ENCODE measurements at places on chromosomes 13 and 19.

DNA sequence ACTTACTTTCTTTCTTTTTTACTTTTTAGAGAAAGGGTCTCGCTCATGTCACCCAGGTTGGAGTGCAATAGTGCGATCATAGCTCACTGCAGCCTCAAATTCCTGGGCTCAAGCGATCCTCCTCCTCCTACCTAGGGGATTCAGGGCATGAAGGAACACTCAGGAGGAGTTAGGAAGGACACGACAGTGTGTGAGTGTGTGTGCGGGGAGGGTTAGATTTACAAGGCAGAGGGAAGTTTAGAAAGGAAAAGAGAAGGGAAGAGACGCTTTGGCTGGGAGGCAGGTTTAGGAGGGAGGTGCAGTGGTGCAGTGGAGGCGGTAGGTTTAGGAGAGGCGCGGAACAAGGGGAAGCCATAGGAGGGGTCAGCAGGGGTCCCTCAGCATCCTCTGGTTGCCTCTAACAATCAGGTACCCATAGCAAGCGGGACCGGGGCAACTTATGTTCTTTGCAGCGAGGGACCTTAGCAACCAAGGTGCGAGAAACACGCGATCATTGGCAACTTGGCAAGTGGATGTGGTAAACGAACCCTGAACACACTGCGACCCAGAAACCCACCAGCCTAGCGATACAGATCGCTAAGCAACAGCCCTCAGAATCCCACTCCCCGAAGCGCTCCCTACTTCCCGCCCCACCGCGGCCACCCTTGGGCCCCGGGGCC lies 501 bp downstream of the SIRT2 start:
- DNase-seq, result no peak

DNA sequence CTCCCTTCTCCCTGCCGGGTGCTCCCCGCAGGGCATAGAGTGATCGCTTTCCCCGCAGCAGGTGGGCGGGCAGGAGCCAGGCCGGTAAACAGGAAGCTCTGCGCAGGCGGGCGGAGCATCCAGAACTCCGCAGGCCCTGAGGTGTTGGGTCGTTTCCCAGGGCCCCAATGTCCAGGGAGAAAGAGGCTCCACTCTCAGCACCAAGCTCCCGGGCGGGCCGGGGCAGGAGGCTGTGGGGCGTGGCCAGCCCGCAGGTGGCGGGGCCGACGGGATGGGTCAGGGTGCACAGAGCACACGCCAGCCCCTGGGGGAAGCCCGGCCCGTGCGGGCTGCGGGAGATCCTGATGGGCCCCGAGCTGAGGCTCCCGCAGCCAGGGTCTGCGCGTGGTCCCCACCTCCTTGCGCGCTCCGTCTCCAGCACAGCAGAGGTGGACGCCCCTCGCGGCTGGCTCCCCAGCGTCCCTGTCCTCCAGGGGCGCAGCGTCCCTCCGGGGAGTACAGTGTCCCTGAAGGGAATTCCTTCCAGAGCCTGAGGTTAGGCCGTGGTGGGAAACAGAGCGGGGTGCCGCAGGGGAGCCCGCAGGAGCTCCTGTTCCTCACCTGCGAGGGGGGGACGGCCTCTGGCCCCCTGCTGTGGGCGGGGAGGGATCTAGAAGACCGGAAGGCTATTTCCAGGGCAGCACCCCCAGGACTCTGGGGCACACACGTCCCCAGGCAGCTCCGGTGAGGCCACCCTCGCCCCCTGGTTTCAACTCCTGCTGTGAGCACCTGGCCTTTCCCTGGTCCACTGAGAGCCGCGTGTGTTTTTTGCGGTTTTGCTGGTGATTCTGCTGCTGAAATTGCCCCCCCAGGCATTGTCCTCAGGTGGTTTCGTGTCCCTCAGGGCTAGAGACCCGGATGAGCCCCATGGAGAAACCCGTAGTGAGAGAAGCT lies 12.2 kb downstream of the PIP5K1C start:
- no peak for DNase-seq

DNA sequence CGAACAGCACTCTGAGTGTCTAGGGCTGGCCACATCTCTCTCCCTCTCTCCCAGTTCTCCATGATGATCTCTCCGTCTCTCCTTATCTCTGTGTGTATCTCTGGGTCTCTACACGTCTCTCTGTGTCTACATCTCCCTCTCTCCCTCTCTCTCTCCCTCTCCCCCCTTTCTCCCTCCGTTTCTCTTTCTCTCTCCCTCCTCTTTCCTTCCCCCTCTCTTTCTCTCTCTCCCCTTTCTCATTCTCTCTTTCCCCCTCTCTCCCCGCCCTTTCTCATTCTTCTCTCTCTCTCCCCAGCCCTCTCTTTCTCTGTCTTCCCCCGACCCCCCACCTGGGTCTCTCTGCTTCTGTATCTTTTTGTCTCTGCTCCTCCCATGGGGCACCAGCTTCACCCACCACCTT lies 21.3 kb upstream of the TNFAIP8L1 start:
- no peak for DNase-seq

- no peak for DNase-seq
These were observed 46.2 kb downstream of the LMO7 start for GRCh38 chr13:75682326-75682725.

DNA sequence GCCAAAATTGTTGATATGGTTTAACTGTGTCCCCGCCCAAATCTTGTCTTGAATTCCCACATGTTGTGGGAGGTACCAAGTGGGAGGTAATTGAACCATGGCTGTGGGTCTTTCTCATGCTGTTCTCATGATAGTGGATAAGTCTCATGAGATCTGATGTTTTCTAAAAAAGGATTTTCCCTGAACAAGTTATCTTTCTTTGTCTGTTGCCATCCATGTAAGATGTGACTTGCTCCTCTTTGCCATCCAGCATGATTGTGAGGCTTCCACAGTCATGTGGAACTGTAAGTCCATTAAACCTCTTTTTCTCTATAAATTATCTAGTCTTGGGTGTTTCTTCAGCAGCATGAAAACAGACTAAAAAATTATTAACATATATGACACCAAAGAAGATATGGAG lies 986.7 kb upstream of the MIR17HG start:
- DNase-seq, result no peak

DNA sequence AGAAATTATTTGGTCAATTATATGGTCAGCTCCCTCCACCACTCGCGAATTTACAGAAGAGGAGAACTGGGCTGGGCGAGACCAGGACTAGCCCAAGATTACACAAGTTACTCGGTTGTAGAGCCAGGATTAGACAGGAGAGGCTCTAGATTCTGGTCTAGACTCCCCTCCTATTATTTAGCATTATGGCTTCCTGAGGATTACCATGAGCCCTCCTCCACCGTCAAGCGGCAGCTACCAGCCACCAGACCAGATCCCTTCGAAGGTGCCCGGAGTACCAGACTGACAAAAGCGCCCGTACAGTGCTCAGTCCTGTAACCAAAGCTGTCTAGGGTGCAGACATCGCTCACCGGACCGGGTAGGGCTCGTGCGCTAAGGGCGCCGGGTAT lies 497 bp upstream of the MLNR start:
- no peak for DNase-seq

DNA sequence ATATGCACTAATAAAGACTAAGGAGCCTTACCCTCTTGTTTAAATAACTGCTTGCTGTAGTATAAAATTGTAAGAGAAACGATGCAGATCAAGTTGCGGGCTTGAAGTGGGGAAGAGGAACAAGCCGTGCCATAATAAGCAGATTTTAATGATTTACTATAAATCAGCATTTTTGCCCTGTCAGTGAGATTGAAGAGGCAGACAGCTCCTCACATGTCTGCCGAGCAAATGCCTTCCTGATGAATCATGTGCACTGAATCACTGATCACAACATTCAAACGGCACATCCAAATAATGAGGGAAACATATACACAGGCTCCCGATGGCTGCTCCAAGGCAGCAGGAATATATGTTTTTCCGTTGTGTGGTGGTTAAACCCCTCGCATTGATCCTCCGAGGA lies 282.9 kb downstream of the TSHZ3 start:
- peak; percentile 31 for DNase-seq

- DNase-seq, result no peak
These were observed 1.1 kb downstream of the SYT3 start for GRCh38 chr19:50638600-50638999.

GRCh38 chr19:49272204-49272603 lies 52.8 kb downstream of the SLC6A16 start:
- DNase-seq, result peak; percentile 95

DNA sequence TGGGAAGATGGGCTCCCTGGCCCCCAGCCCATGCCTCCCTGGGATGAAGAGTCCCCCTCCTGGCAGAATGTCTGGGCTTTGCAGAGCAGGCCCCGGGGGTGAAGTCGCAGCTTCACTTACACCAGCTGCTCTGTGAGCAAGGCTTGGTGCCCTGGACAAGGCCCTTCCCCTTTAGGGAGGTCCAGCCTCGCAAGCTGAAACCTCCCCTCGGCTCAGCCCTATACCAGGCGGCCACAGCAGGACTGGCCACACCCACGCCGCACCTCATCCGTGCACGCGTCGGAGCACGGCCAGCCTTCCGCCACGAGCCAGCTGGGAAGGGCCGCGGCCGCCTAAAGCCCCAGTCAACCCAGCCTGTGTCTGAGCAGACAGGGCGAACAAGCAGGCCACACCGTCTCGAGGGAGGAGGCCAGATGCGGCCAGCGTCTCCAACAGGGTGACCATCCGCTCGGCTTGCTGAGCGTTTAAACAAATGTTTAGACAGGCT lies 83.2 kb upstream of the MCF2L start:
- peak; percentile 58 for DNase-seq

GRCh38 chr13:106998664-106999063 lies 430.7 kb upstream of the ARGLU1 start:
- DNase-seq, result no peak

GRCh38 chr13:25345576-25345975 lies 26.2 kb upstream of the ATP8A2 start:
- DNase-seq, result no peak

DNA sequence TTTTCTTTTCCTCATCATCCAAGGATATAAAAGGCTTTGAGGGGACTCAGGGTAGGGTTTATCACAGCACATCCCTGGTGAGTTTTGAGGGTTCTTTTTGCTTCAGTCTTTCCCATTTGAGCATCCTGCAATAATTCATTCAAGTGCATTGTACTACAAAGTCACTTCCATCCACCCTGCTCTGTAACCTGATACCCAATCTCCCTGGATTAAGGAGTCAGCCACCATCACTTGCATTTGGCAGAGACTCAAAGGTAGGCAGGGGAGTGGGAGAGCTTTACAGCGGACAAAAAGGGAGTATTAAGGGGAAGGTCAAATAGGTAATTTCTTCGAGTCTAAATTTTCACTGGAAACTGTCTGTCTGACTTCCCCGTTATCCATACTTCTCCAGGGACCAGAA lies 216.1 kb upstream of the TMTC4 start:
- DNase-seq, result no peak

DNA sequence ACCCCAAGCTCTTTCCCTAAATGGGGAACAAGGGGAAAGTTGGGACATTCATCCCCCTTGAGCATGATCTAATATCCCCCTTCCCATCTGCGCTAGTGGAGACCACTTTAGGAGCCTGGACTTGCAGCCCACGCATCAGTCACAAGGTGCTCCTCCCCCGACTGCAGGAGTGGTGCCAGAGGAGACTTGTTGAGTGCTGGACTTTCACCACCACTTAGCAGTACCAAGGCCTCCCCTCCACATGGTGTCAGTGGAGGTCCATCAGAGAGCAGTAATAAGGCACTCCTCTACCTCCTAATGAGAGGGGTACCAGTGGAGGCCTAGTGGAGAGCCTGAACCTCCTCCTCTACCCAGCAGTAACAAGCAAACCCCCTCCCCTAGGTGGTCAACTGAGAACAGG lies 22.5 kb downstream of the CAB39L start:
- no peak for DNase-seq

GRCh38 chr19:16661480-16662034 lies 618 bp downstream of the TMEM38A start:
- DNase-seq, result no peak

GRCh38 chr13:100962585-100962984 lies 288.0 kb upstream of the TMTC4 start:
- DNase-seq, result no peak

DNA sequence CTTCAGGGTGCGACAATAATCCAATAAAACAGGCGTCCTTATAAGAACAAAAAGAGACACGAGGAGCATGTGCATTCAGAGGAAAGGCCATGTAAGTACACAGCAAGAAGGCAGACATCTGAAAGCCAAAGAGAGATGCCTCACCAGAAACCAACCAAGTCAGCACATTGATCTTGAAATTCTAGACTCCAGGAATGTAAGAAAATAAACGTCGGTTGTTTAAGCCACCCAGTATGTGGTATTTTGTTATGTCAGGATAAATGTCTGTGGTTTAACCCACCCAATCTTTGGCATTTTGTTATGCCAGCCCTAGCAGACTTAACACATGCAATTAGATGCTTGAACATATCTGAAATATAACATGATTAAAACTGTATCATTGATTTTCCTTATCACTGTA lies 452.0 kb downstream of the SLITRK6 start:
- DNase-seq, result peak; percentile 0

GRCh38 chr19:53642381-53643099 lies 10.7 kb downstream of the DPRX start:
- DNase-seq, result no peak

DNA sequence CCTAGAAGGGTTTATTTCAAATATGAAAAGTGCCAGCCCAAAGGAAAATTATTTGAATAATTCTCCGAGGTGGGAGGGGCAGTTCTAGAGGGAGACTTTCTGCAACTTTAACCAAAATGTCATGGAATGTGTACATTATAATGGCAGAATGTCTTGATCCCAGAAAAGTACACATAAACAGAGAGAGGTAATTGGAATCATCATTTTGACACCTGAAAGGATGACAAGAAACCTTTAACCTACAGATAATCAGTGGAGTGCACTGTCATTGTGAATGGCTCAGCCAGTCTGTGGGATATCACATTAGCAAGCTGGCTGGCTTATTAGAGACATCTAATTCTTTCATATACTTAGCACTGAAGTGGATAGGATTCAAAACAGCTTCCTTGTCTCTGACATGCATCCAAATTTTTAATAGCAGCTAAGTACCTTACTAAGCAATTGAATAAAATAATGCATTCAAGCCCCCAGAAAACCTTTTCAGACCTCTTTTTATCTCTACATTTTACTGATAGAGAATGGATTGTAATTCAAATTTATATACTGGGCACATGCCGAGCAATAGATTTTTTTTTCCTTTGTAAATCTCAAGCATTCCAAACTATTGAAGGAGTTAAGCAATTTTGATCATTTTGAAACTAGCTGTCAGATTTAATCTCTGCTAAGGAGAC lies 468.6 kb downstream of the COG6 start:
- no peak for DNase-seq

DNA sequence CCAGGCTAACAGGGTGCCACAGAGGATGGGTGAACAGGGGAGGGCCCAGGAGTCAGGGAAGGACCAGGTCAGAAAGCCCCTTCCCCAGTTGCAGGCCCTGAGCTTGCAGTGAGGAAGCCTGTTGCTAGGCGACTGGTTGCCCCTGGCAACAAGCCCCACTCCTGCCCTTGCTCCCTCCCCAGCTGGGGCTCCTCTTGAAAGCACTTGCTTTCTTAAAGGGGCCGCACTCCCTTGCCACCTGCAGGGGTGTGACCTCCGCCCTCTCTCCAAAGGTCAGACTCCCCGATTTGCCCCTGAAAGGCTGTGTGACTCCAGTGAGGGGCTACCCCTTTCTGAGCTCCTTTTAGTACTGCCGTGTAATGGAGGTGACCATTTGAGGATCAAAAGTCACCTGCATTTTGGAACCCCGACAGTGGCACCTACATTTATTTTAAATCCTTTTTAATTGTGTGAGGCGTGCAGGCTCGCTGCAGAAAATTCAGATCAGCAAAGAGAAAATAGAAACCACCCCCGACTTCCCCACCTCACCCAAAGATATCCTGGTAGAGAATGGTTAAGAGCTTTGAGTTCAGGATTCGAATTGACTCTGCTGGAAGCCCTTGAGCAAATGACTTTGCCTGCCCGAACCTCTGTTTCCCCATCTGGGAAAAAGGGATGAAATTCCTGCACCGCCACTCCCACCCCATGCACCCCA lies 4.8 kb downstream of the FCHO1 start:
- DNase-seq, result no peak

- no peak for DNase-seq
These were observed 1636.8 kb downstream of the PCDH9 start for GRCh38 chr13:65593298-65593874.

Data from epithelial cell of prostate (primary cell).